Activated CD4-positive, alpha-beta T cell treated with anti-CD3 and anti-CD28 coated beads, Interleukin-2, amount 50 U/mL, for 1 hour (primary cell): ENCODE measurements at places on chromosomes 5 and 9.

GRCh38 chr9:112029921-112030444 is 133.4 kb downstream of the UGCG start:
- DNase-seq = no peak

DNA sequence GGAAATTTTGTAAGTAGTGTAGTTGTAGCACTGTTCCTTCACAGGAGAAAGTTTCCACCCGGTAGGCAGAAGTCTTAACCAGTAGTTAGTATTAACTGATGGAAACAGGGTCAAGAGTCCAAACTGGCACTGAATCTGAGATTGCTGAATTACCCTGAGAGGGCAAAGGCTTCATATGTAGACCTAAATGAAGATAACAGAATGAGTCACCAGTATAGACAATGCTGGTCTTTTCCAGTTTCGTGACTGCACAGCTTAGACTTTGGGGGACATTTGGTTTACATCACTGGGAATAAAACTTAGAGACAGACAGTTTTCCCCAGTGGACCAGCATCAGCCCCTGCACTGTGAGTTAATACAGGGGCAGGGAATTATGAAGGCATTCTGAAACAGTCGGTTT is 60.5 kb downstream of the PCSK5 start:
- DNase-seq = no peak

- no peak for DNase-seq
Measured at GRCh38 chr9:346111-346571, 131.5 kb downstream of the DOCK8 start.

- no peak for DNase-seq
Measured at GRCh38 chr9:34589636-34590380, at the start of gene CNTFR. TSS of gene CNTFR (minus strand) at chr9:34589724. CDS start at chr9:34568981, 20,743 bp downstream.

DNA sequence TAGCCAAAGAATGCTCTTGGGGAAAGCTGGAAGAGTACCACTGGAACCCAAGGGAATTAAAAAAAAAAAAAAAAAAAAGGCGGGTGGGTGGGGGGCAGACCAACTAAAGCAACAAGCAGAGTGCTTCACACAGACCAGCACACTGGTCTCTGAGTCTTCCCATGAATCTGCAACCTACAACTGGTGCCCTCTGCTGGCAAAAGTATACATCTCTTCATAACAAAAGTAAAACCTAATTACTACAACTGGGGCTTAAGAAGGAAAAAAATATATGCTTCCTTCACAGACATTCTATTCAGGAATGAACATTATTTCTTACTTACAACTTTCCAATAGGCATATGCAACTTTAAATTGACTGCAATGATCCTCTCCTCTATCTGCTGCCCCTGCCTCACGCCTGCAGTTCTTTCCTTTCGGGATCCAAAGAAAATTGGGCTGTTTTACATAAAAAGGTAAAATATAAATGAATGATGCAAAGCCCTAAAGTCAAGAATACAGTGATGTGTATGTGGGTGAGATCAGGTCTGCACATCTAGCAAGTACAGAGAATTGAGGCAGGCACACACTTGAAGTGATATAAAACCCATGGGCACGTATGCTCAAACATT is 7.2 kb upstream of the KLHL3 start:
- DNase-seq = peak; percentile 48

- DNase-seq = no peak
Measured at GRCh38 chr5:126000507-126000906, 422.7 kb upstream of the GRAMD2B start.

DNA sequence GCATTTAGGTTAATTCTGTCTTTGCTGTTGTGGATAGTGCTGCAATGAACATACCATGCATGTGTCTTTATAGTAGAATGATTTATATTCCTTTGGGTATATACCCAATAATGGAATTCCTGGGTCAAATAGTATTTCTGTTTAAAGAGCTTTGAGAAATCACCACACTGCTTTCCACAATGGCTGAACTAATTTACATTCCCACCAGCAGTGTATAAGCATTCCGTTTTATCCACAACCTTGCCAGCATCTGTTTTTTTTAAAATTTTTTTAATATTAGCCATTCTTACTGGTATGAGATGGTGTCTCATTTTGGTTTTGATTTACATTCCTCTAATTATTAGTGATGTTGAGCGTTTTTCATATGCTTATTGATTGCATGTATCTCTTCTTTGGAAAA is 15.5 kb upstream of the TARS1 start:
- DNase-seq = no peak

GRCh38 chr9:132537352-132537751 is 45.1 kb upstream of the BARHL1 start:
- no peak for DNase-seq

- DNase-seq = no peak
Measured at GRCh38 chr9:89985068-89985467, 380.3 kb downstream of the GADD45G start.

GRCh38 chr5:123099514-123100151 is 10.6 kb downstream of the PRDM6 start:
- DNase-seq = no peak

GRCh38 chr9:26746357-26747072 is 146.1 kb downstream of the CAAP1 start:
- no peak for DNase-seq

DNA sequence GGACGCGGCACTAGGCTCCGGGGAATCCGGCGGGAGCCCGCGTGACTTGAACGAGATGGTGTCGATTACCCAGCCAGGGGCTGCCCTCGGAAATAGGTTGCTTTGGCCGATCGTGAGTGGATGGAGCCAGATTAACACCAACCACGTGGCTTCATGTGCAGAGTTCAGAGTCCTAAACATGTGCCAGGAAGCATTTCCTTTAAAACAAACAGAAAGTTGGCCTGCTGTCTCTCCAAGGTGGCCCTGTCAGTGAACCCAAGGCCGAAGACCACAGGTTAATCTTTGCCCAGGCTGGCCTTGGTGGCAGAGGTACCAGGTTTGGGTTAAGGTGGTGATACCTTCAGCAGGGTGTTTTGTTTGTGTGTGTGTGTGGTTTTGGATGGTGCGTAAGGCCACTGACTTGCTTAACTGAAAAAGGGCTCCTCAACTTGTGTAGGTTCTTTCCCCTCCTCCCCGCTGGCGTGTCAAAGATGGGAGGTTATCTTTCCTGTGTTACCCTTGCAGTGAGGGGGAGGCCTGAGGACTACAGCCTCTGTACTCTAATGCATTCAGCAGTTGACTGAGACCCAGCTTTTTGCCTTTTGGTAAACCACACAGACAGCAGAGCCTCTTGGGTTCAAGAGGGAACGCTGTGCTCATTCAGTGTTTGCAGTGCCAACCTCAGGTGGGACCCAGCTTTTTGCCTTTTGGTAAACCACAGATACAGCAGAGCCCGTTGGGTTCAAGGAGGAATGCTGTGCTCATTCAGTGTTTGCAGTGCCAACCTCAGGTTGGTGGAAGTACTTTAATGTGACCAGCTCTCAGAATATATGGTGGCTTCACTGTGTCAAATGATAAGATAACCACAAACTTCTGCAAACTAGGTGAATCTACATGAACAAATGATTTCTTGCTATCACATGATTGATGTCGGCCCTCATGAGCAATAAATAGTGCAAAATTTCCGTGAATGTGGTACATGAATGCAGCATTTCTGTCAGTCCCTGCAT is 1.4 kb downstream of the IQGAP2 start:
- DNase-seq = peak; percentile 65
